ENCODE measurements at places on chromosomes 11 and 22.

DNA sequence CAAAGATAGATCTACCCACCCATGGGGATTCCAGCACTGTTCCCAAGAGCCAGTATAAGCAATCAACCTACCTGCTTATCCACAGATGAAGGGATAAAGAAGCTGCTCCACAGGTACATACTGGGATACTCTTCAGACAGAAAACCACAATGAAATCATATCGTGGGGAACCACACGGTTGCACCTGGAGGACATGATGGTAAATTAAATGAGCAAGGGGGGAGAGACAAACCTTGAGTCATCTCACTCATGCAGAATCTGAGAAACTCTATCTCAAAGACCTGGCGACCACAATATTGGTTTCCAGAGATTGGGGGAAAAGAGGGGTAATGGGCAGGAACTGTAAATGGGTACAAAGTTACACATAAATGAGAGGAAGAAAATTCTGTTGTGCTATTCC is 14.5 kb downstream of the RGL4 start:
- no peak for DNase-seq

DNA sequence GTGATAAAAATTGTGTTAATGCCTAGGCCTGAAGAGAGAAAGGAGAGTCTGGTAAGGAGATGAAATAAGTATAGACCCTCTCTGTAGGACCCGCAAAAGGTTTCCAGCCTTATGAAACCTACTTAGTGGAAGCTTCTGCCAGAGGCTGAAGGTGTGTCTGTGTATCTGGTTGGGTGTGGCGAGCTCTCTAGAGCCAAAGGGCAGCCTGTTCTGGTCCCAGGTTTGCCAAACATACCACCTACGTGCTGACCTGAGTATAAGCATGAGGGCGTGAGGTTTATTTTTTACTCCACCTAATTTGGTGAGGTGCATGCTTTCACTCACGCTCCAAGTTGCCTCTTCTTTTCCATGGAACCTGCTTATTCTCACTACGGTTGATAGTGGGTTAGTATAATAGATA is 5.6 kb downstream of the CSTPP1 start:
- DNase-seq = no peak

- peak; percentile 5 for DNase-seq
Measured at GRCh38 chr11:2089536-2090165, 49.5 kb downstream of the IGF2 start.

- DNase-seq = no peak
Measured at GRCh38 chr22:41989246-41989645, 9.3 kb upstream of the WBP2NL start.

Data from stimulated activated CD4-positive, alpha-beta T cell treated with anti-CD3 and anti-CD28 coated beads, Interleukin-2, amount 100 ng/mL, for 4 hours (primary cell).